ENCODE measurements at places on chromosomes 16 and 17.

DNA sequence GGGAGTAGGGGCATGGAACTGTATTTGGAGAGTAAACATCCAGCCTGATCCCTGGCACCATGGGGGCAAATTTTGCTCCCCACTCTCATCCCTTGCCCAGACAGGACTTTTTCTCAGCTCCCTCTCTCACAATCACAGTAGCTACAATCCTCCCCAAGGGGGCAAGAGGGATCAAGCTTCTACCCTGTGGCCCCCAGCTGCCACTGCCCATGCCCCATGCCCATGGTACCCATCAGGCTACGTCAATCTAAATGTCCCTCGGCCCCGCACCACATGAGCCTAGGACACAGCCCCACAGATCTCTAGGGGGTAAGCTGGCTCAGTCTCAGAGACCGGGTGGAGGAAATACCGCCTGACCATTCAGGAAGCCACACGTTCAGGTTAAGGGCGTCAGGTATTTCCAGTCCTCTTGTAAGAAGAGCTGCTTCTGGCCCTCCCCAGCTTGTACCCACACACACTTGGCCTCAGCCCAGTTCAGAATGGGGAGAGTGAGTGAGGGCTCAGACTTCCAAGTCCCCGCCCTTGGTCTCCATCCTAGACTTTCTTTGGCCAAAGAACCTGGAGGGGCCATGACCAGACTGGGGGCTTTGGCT, 1.8 kb downstream of the CACNB1 start:
- DNase-seq: no peak

- DNase-seq: no peak
These were observed 121.1 kb downstream of the SPACA3 start for GRCh38 chr17:33112763-33113162.

- DNase-seq: no peak
These were observed 71.3 kb downstream of the RTN4RL1 start for GRCh38 chr17:1953831-1954230.

GRCh38 chr17:40902498-40902897, 17.5 kb upstream of the KRT20 start:
- no peak for DNase-seq

- DNase-seq: no peak
These were observed 344.0 kb downstream of the CA10 start for GRCh38 chr17:51814521-51814920.

DNA sequence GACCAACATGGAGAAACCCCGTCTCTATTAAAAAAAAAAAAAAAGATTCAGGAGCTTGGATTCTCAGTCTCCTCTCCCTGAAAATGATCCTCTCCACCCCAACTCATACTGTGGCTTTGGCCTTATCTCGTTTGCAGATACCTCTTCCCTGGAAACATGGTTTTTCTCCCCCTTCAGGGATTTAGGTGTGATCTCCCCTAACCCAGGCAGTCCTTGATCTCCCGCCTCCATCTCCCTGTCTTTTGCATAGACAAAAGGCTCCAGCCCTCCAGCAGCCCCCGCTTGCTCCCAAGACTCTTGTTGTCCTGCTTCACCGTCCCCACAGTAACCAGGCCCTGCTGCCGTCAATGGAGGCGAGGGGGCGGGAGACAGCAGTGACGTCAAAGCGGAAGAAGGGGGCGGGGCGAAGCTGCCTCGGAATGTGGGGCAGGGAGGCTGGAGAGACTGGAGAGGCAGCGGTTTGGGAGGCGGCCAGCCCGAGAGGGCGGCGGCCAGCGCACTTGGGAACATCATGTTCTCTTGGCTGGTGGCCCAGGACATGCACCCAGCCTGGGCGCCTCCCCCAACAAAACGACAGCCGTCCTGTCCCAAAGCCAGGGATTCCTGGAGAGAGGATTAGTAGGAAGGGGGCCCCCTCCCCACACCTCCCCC, 1.9 kb upstream of the PER1 start:
- DNase-seq: peak; percentile 73

GRCh38 chr17:63544467-63545301, 5.6 kb upstream of the DCAF7 start:
- no peak for DNase-seq

GRCh38 chr17:37650419-37651003, 7.3 kb upstream of the DDX52 start:
- peak; percentile 52 for DNase-seq

- peak; percentile 82 for DNase-seq
These were observed 13.8 kb downstream of the RIPOR1 start for GRCh38 chr16:67542464-67542863.
